ENCODE measurements at places on chromosomes 13 and 19. TPM values are rescaled to one million over a fixed set of nuclear protein-coding genes. Genes with fewer than 3 reads are reported as not detected.
A peak's percentile ranks its signal among the peaks of the same experiment; 100 is the strongest.

GRCh38 chr13:34620074-34620850 lies 321.8 kb upstream of the NBEA start:
- no peaks in the 10 kb centered on the region for H3K4me1 ChIP-seq
- no peaks in the 10 kb centered on the region for H3K27me3 ChIP-seq
- H3K4me3 ChIP-seq: no peak overlapping the region
- H3K36me3 ChIP-seq: no peaks in the 10 kb centered on the region

- H3K36me3 ChIP-seq: no peaks in the 10 kb centered on the region
- peak overlapping the region; percentile 86 for H3K27ac ChIP-seq
- H3K27me3 ChIP-seq: no peaks in the 10 kb centered on the region
- H3K4me1 ChIP-seq: no peaks in the 10 kb centered on the region
- peak overlapping the region; percentile 88 for H3K4me3 ChIP-seq
These were observed 32.2 kb downstream of the GP6 start for GRCh38 chr19:55005684-55006488.

Gene ZNF175
- total RNA-seq: 5.2 TPM

- H3K4me3 ChIP-seq: no peak overlapping the region
- H3K27ac ChIP-seq: no peak overlapping the region
- no peaks in the 10 kb centered on the region for H3K27me3 ChIP-seq
- DNase-seq: no peak
These were observed 176.5 kb downstream of the SPRY2 start for GRCh38 chr13:80164462-80164861.

Gene IGLON5
- total RNA-seq: not detected

DNA sequence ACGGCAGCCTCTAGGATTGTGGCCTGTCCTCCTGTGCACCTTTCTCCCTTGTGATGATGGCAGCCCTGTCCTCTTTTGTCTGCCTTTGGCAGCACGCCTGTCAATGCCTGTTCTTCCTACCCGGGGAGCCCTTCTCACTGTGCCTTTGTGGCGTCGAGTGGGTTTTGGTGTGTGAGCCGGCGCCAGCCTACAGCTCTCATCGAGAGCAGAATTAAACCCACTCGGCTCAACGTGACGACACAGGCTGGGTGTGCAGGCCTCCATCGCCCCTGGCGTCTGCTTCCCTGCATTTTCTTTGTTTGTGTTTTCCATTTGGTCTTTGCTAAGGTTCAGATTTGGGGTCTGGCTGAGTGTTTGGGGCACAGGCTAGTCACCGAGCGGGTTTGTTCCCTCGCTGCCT lies 34.4 kb downstream of the AP1M1 start:
- no peaks in the 10 kb centered on the region for H3K27me3 ChIP-seq
- no peak for DNase-seq
- no peaks in the 10 kb centered on the region for H3K4me1 ChIP-seq
- peaks cover 69% of the 10 kb centered on the region for H3K36me3 ChIP-seq

DNA sequence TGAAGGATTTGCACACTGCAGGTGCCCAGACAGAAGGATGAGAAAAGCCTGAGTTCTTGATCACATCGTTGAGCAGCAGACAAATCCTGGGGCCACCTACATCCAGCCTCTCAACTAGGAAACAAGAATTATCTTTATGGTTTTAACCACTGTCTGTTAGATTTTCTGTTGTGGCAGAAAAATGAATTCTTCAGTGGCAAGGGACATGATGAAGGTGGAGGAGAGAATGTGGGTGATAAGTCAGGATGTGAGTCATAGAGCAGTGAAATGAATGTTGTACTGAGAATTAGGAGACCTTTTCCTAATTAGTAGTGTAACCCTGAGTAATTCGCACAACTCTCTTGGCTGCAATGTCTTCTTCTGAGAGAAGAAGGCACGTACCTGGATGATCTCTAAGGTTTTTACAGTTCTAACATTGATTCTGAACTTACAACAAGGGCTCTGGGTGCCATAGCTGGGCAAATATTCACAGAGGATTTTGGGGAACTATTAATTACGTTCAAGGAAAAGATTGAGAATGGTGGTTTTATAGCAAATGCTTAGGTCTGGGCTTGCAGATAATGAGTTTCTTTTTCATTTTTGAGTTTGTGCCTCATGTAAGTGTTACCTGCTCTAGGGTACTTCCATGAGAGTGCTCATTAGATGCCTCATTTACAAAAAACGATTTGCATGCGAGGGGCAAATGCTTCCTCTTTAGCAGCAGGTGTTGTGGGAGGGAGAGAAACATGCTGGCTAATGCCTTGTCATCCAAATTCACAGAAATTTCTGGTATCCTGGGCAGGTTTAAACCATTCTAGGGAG lies 111.0 kb upstream of the KL start:
- no peaks in the 10 kb centered on the region for H3K27me3 ChIP-seq
- H3K4me1 ChIP-seq: peaks cover 5% of the 10 kb centered on the region
- DNase-seq: no peak
- no peaks in the 10 kb centered on the region for H3K36me3 ChIP-seq

DNA sequence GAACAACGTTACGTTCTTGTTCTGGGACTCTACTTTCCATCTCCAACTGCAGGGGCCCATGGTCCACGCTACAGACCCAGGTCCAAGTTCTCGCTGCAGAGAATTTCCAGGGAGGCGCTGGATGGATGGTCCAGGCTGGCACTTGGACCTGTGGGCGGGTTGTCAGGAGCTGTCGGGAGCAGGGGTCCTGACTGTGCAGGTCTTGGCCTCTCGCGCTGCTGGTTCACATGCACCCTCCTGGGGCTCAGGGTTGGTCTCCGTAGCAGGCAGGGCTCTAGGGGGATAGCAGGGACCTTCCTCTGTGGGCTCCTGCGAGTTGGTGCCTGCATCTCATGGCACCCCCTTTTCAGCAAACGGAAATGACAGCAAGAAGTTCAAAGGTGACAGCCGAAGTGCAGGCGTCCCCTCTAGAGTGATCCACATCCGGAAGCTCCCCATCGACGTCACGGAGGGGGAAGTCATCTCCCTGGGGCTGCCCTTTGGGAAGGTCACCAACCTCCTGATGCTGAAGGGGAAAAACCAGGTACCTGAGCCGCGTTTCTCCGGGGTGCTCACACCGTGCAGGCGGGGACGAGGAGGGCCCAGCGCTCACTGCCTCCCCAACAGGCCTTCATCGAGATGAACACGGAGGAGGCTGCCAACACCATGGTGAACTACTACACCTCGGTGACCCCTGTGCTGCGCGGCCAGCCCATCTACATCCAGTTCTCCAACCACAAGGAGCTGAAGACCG lies 6.6 kb downstream of the PTBP1 start:
- DNase-seq: no peak
- peaks cover 49% of the 10 kb centered on the region for H3K4me1 ChIP-seq
- no peaks in the 10 kb centered on the region for H3K27me3 ChIP-seq
- H3K4me3 ChIP-seq: no peak overlapping the region

DNA sequence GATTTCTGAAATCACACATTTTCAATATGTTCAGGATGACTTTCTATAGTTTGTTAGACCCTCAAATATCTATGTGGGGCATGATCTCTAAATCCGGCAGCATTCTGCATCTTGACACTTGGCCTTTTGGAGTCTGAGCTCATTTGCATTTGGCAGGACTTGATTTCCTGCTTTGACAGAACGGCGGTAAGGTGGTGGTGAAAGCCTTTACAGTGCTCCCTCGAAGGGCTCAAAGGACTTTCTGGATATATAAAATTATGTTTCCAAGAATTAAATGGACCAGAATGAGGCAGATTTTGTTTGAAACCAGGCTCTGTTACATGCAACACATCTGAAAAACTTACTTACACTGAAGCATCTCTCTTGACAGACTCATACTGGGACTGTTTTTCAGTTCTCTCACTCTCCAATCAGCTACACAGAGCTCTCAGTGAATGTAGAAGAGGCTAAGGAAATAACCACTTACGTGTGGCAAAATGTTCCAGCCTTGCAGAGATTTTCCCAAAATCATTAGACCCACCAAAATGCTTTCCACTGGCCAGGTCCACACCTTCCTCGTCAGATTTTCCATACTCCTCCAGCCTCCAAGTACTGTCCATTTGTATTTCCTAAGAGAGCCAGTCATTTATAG lies 207.2 kb downstream of the SPRY2 start:
- H3K27me3 ChIP-seq: no peaks in the 10 kb centered on the region
- H3K4me1 ChIP-seq: no peaks in the 10 kb centered on the region
- no peak overlapping the region for H3K4me3 ChIP-seq
- DNase-seq: no peak
- no peaks in the 10 kb centered on the region for H3K36me3 ChIP-seq
- no peak overlapping the region for H3K27ac ChIP-seq

- no peaks in the 10 kb centered on the region for H3K36me3 ChIP-seq
- no peaks in the 10 kb centered on the region for H3K4me1 ChIP-seq
- DNase-seq: no peak
- no peak overlapping the region for H3K4me3 ChIP-seq
These were observed 40.4 kb downstream of the EDNRB start for GRCh38 chr13:77878190-77878589.

GRCh38 chr13:75432045-75432444 lies 49.9 kb downstream of the TBC1D4 start:
- no peak overlapping the region for H3K27ac ChIP-seq
- no peaks in the 10 kb centered on the region for H3K4me1 ChIP-seq
- DNase-seq: no peak
- H3K36me3 ChIP-seq: no peaks in the 10 kb centered on the region
- no peaks in the 10 kb centered on the region for H3K27me3 ChIP-seq

Gene HMGB1
- 363 TPM for total RNA-seq

Gene ZNF835
- 0.15 TPM for total RNA-seq

DNA sequence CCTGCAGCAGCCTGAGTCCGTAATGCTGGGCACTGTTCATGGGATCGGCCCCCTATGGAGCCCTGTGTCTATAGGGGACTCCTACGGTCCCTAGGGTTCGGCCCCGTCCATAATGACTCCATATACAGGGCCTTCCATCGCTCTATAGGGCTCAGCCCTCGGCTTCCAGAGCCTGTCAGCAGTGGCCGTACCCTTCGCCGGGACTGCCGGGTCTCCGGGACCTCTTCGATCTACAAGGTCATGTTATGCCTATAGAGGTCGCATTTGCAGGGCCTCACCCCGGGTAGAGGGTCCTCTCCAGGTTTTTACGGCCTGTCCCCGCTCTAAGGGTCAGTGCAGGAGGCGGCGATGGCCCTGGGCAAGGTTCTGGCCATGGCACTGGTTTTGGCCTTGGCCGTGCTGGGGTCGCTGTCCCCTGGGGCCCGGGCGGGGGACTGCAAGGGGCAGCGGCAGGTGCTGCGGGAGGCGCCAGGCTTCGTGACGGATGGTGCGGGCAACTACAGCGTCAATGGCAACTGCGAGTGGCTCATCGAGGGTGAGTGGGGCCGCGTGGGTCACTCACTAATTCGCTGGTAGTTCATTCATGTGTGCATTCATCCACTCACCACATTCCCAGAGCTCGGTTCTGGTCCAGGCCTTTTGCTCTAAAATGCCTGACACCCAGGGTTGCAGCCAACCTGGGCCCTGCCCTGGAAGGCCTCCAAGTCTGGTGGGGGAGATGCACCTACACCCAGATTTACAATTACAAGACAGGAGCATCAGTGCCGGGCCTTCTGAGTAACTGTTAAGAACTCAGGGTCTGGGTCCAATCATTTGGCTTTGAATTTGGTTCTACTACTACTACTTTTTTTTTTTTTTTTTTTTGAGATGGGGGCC lies 699 bp downstream of the MEGF8 start:
- peak overlapping the region; percentile 72 for H3K4me3 ChIP-seq
- peaks cover 25% of the 10 kb centered on the region for H3K4me1 ChIP-seq
- H3K27me3 ChIP-seq: peaks cover 6% of the 10 kb centered on the region
- DNase-seq: no peak
- H3K27ac ChIP-seq: peak overlapping the region; percentile 75

DNA sequence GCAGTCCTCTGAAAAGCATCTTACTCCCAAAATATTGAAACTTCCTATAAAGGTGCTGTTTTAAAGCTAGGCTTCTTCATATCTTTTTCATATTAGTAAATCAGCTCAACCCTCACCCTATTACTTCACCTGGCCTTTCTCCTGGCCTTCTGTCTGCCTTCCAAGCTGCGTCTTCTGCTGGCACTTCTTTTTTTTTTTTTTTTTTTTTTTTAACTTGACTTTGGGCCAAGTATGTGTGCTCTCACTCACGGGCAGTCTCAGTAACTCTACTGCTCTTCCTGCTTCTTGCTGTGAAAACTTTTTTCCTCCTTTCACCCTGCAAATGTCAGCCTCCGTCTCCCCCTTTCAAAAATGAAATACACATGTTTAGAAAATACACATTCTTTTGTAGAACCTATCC lies 41.2 kb upstream of the KCTD4 start:
- H3K27ac ChIP-seq: no peak overlapping the region
- H3K27me3 ChIP-seq: no peaks in the 10 kb centered on the region
- no peaks in the 10 kb centered on the region for H3K4me1 ChIP-seq

DNA sequence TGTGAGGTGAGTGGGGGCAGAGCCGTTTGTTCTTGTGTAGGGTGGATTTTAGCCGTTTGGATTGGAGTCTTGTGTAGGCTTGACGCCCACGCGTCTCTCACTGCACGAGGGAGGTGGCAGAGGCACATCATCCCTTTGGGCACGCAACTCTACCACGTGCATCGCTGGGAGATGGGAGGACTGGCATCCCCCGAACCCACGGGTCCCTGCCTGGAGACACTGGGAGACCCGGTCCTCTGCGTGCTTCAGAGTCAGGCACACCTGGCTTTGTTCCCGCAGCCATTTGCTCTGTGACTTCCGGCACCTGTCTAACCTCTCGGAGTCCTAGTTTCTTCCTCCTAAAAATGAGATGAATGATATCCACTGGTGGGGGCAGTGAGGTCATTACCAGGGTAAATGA lies 6.4 kb downstream of the ARHGEF7 start:
- H3K4me3 ChIP-seq: no peak overlapping the region
- no peaks in the 10 kb centered on the region for H3K36me3 ChIP-seq
- no peak for DNase-seq
- H3K27ac ChIP-seq: no peak overlapping the region
- H3K4me1 ChIP-seq: no peaks in the 10 kb centered on the region

- H3K36me3 ChIP-seq: no peaks in the 10 kb centered on the region
- H3K4me1 ChIP-seq: no peaks in the 10 kb centered on the region
- no peak for DNase-seq
- no peaks in the 10 kb centered on the region for H3K27me3 ChIP-seq
- H3K27ac ChIP-seq: no peak overlapping the region
- no peak overlapping the region for H3K4me3 ChIP-seq
These were observed 106.7 kb downstream of the PCCA start for GRCh38 chr13:100195568-100195967.

DNA sequence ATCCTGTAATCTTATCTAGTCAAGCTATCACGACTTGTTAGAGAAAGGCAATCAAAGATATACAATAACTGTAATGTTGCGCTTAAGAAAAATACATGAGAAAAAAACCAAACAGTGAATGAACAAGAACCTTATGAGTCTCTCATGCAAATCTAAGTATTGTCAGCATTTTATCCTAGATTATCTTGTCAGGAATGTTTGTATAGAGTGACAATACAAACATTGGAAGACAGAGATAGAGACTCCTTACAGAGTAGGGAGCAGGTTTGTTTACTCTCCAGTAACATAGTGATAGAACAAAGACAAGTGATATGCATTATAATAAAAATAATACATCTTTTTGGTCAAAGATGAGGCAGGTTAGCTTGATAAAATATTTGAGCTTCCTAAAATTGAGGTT lies 444.8 kb downstream of the SLITRK5 start:
- no peak for DNase-seq
- H3K4me1 ChIP-seq: no peaks in the 10 kb centered on the region
- no peaks in the 10 kb centered on the region for H3K36me3 ChIP-seq
- H3K27ac ChIP-seq: no peak overlapping the region
- no peaks in the 10 kb centered on the region for H3K27me3 ChIP-seq

All from CD4-positive, CD25-positive, alpha-beta regulatory T cell (primary cell).